Mucosa of descending colon (tissue), 3 donors: ENCODE measurements at places on chromosomes 3 and 15. TPM values are rescaled to one million over a fixed set of nuclear protein-coding genes. Genes with fewer than 3 reads are reported as not detected.

GRCh38 chr3:44179246-44179645 is 62.4 kb upstream of the TOPAZ1 start:
- DNase-seq: no peak

- no peak for DNase-seq
These were observed 55.0 kb downstream of the POLR2M start for GRCh38 chr15:57761562-57761961.

GRCh38 chr3:98343647-98344507 is 9.8 kb upstream of the OR5K4 start:
- DNase-seq: no peak

DNA sequence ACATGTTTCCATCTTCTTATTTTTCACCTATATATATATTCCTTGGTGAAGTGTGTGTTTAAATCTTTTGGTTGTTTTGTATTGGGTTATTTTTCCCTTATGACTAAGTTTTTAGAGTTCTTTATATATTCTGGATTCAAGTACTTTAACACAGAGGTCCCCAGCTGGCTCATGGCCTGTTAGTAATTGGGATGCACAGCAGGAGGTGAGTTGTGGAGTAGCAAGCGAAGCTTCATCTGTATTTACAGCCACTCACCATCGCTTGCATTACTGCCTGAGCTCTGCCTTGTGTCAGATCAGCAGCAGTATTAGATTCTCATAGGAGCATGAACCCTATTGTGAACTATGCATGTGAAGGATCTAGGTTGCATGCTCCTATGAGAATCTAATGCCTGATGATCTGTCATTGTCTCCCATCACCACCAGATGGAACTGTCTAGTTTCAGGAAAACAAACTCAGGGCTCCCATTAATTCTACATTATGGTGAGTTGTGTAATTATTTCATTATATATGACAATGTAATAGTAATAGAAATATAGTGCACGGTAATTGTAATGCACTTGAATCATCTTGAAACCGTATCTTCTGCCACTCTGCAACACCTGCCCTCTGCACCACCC is 151.6 kb downstream of the RSRC1 start:
- DNase-seq: no peak

- DNase-seq: no peak
These were observed 43.4 kb downstream of the SNAPC5 start for GRCh38 chr15:66454143-66454542.

- DNase-seq: no peak
These were observed 79.5 kb upstream of the LIPC start for GRCh38 chr15:58352026-58352929.

GRCh38 chr15:68417051-68417450 is 14.9 kb downstream of the ITGA11 start:
- DNase-seq: no peak

DNA sequence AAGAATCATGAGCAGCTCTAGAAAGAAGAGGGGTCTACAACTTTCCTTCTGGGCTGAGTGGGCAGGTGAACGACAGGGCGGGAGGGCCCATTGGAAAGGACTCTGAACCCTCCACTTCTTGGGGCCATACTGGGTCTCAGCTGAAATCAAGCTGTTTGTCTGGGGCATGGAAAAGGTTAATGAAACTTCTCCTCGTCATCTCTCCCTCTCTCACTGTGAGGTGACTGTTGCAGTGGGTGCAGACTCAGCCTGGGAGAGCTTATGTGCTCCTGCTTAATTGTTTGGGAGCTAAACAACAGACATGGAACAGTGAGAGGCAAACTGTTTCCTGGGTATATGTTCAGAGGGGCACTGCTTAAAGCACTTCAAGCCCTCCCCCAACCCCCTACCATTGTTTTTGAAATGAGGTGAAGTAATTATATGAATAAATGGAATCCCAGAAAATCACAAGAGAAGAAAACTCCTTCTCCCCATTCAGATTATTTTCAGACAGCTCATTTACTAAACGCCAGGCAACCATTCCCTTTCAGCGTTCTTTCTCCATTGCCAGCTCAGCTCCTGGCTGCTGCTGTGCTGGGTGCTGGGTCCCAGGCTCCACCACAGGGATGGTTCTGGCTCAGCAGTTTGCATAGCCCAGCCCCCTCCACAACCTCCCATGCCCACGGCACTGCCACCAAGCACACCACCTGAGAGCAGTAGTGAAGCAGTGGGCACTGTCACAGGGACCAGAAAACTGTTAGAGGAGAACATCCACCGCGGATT is 444.9 kb upstream of the TBL1XR1 start:
- DNase-seq: no peak

- no peak for DNase-seq
These were observed 15.3 kb upstream of the NRROS start for GRCh38 chr3:196624067-196624790.

GRCh38 chr3:89180334-89180733 is 72.9 kb downstream of the EPHA3 start:
- DNase-seq: no peak

DNA sequence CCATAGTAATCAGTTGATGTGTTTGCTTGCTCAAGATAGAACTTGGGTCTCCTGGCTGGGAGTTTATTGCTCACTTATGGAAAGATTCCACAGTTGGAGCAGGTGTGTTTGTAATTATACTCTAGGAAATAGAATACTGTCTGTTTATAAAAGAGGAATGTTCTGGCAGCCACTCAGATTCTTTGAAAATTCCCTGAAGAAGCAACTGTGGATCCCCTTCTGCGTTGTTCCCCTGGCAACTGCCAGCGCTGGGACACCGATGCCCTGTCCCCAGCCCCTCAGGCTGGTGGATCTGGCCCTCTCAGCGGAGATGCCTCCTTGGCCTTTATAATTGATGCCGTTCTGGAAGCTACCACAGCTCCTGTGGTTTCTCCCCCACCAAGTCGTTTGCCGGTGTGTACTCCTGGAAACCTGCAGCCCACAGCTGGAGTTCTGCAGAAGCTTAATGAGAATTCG is 225.9 kb downstream of the ITPR1 start:
- no peak for DNase-seq

- DNase-seq: peak; percentile 60
These were observed 224.6 kb downstream of the VPS13C start for GRCh38 chr15:61835496-61836106.

GRCh38 chr3:6047016-6047415 is 813.9 kb upstream of the GRM7 start:
- no peak for DNase-seq

DNA sequence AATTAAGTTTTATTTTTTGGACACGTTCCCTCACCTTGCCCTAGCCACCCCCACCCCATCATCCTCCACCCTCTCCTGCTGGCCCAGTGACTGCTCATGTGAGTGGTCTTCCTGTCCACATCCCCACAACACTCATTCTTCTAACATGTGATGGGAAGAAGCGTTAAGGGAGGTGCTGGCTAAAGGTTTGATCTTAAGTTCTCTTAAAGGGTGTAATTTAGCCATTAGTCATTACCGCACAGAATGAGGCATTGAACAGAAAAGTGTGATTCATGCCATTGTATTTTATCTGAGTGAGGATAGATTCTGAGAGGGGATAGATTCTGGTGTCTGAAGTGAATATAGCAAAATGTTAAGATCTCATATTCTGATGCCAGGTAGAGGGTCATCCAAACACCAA is 272.9 kb upstream of the TPM1 start:
- DNase-seq: no peak

GRCh38 chr3:169455472-169455871 is 208.0 kb downstream of the MECOM start:
- no peak for DNase-seq

- DNase-seq: no peak
These were observed 15.1 kb upstream of the ARID3B start for GRCh38 chr15:74525945-74526344.

- DNase-seq: no peak
These were observed 72.1 kb downstream of the TLE3 start for GRCh38 chr15:70025413-70026296.

GRCh38 chr3:32018757-32019564 is 37.4 kb downstream of the ZNF860 start:
- no peak for DNase-seq

DNA sequence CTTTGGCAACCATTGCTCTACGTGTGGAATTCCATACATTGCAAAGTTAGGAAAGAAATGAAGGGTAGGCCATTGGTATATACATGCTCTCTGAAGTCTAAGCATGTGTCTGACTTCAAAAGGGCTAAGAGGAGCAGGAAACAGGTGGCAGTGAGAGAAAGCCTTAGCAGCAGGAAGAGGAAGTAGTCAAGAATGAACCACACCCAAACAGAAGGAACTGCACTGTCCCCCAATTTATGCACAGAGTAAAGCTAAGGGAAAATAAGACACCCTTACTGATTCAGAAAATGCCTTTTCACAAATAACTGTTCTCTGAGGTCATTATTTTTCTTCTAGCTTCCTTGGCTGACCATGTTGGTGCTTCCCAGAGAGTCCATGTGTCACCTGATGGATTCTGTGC is 575.4 kb downstream of the NTRK3 start:
- no peak for DNase-seq

DNA sequence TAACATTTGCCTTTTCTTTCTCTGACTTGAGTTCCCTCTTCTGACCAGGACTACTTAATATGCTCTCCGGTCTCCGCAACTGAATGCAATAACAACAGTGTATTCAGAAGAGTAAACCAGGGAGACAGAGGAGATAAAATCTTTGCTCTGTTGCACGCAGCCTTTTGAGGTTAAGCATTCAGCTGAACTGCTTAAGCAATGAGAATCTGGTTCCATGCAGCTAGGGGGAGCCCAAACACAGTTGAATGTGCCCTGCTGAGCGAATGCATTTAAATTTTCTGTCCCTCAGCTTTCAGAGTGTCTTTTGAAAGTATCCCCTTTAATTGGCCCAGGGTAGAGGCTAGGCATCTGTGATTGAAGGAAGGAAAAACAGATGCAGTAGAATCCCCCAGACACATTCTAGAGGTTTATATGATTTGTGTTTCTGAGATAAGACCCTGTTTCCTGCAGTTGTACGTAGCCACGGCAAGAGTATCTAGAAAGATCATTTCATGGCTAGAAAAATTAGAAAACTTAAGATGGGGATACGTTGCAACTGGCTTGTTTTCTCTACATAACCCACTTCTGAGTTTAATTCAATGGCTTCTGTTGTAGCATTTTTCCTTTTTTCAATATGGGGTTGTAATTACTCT is 309.6 kb downstream of the TUSC7 start:
- DNase-seq: peak; percentile 78

DNA sequence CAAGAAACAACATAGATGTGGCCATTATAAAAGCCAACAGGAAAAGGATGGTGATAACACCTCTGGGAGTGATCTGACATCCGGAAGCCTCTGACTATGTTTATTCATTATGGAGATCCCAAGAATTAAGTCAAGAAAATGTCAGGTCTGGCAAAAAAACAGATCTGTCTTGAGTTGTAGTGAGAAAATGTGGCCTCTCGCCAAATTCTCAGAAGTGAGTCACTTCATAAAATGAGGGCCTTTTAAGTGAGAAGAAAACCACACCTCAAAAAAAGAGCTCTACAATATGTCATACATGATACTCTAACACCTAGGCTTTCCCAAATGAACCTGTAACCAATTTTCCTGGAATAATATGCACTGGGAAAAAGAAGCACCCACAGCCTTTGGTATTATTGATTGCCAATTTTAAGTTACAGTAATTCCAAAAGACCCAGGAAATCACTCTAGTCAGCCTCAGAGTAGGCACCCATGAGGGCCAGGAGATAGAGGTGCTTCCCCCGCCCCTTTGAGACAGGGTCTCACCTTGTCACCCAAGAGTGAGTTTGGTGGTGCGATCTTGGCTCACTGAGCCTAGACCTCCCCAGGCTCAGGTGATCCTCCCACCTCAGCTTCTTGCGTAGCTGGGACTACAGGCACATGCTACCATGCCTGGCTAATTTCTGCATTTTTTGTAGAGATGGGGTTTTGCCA is 38.0 kb downstream of the CCR3 start:
- DNase-seq: no peak

DNA sequence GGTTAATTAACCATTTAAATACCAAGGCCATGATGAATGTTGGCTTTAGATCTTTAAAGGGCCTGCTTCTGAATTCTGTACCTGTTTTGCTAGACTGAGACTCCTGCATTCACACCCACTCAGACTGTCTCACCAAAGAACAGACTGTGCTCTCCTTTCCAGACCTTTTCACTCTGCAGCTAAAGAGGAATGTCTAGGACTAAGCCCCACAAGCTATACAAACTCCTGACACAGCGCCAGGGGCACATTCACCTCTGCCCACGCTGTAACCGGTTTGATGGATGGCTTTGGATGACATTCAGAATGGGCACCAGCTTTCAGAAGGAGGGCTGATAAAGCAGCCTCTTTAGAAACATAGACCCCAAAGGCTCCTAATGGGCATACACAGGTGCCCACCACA is 200.1 kb downstream of the KCNMB2 start:
- DNase-seq: no peak

GRCh38 chr3:139020868-139021234 is at the start of gene PRR23B:
TSS of gene PRR23B (minus strand) at chr3:139020926. CDS start at chr3:139020661, 265 bp downstream.
- no peak for DNase-seq

DNA sequence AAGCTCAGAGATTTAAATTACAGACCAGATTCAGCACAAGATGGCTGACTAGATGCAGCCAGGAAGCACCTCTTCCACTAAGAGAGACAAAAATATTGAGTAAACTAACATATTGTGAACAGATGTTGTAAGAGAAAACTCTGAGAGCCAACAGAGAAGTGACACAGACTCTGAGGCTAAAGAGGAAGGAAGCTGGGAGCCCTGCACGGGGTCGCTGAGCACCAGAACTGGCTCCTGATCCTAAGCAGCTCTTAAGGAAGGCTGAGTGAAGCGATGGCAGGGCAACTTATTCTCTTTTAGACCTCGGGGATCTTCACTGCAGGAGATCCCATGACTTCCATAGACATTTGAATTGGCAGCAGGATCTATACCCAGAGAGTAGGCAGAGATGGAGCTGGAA is 578.0 kb upstream of the GRM7 start:
- DNase-seq: no peak

- no peak for DNase-seq
These were observed 28.8 kb upstream of the VILL start for GRCh38 chr3:37961622-37962431.

DNA sequence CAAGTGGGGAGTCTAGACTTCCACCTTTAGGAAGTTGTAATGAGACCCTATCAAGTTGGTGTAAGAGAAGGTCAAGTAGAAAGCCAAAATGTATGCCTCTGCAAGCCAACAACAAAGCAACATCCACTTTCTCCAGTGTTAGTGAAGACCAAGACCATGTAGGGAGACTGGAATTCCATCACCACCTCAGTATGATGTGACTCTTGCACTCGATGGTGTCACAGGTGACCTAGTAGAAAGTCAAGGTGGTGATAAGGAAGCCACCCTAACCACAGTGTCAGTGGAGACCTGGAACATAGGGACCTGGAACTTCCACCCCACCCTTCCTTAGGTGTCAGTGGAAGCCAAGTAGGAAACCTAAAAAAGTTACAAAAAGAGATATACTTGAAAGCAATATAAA is 278.1 kb upstream of the KCNMB2 start:
- no peak for DNase-seq

SLC24A1 gene
- total RNA-seq: 10.3 TPM

ITIH1 gene
- not detected for total RNA-seq

RHCG gene
- total RNA-seq: not detected

TMEM207 gene
- total RNA-seq: not detected

IL20RB gene
- 0.60 TPM for total RNA-seq

AADAC gene
- 0.19 TPM for total RNA-seq

SRP14 gene
- 131 TPM for total RNA-seq

IL17RC gene
- 44.0 TPM for total RNA-seq

DNAH12 gene
- total RNA-seq: 0.16 TPM

FMN1 gene
- total RNA-seq: 43.4 TPM
